ENCODE measurements at places on chromosomes 4 and X. TPM values are rescaled to one million over a fixed set of nuclear protein-coding genes. Genes with fewer than 3 reads are reported as not detected.
A peak's percentile ranks its signal among the peaks of the same experiment; 100 is the strongest.

DNA sequence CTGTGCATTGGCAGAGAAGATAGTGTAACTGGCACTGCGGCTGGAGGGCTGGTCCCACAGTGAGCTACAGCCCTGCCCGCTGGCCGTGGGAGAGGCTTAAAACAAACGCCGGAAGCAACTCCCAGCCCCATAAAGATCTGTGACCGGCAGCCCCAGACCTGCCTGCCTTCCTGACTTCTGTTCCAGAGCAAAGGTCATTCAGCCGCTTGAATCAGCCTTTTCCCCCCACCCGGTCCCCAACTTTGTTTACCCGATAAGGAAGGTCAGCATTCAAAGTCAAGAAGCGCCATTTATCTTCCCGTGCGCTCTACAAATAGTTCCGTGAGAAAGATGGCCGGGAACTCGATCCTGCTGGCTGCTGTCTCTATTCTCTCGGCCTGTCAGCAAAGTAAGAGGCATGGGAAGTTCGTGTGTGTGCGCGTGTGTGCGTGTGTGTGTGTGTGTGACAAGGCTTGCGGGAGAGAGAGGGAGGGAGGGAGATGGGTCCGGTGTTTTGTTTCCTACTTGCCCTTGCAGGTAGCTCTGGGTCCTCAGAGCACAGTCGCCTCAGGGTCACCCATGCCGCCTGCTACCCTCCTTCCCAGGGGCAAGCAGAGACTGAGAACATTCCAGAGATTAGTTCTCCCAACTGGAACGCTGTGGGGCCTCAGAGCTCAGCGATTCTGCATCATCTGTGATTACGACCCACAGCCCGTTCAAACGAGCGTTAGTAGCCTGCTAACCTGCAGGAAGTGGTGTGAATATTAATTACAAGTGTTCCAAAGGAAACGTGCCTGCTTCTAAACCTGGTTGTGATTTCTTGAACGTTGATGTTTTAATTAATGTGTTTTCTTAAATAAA lies at the start of gene MGST2:
TSS of gene MGST2 (plus strand) at position 130 of the 840 bp plus-strand sequence. CDS start at position 331, 201 bp downstream.
- DNase-seq = peak; percentile 18

TMPRSS11D gene
- not detected for polyA plus RNA-seq

- no peak for DNase-seq
Observed at GRCh38 chr4:144208074-144208473, 67.6 kb upstream of the GYPA start.

DNA sequence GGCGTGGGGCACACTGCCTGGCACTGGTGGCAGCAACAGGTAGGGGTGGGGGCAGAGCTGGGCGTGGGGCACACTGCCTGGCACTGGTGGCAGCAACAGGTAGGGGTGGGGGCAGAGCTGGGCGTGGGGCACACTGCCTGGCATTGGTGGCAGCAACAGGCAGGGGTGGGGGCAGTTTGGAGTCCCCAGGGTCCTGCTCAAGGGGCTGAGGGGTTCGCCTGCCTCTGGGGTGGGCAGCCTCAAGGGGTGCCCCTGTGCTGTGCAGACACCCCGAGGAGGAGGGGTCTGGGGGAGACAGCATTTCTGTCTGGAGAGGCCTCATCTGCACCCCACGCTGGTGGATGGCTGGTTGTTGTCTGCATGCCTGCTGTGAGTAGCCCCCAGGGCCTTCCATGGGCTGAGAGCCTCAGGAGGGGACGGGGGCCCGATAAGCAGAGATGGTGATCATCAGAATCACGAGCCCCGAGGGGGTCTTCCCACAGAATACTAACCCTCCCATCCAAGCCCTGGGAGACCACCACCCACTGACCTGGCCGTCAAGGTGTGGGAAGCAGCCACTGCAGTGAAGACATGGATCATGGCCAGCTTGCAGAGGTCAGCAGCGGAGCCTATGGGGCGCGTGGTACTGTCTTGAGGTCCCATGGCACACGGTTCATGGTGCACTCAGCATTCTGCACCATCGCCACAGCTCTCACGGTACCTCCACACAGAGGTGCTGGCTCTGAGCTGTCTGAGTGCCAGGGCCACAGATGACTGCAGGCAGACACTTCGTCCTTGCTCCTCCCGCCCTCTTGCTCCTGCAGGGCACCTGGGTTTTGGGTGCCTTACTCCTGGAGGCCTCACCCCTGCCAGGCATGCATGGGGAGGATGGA lies 21.5 kb downstream of the NAT8L start:
- DNase-seq = no peak

TRIM75 gene
- not detected for polyA plus RNA-seq

DNA sequence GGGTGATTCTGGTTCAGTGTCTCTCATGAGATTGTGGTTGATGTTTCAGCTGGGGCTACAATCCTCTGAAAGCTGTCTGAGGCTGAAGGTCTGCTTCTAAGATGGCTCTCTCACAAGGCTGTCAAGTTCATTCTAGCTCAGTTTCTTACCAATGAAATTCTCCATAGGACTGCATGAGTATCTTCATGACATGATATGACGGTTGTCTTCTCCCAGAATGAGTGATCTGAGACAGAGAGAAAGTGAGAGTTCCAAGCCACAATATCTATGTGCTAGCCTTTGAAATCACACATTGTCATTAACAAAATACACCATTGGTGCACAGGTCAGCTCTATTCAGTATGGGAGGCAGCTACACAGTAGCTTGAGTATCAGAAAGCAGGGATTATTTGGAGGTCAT lies 27.3 kb downstream of the PITX2 start:
- no peak for DNase-seq

NAP1L3 gene
- 0.58 TPM for polyA plus RNA-seq

GRCh38 chr4:154425514-154425913 lies 66.1 kb downstream of the DCHS2 start:
- peak; percentile 45 for DNase-seq

TLR7 gene
- polyA plus RNA-seq = 50.2 TPM

DNA sequence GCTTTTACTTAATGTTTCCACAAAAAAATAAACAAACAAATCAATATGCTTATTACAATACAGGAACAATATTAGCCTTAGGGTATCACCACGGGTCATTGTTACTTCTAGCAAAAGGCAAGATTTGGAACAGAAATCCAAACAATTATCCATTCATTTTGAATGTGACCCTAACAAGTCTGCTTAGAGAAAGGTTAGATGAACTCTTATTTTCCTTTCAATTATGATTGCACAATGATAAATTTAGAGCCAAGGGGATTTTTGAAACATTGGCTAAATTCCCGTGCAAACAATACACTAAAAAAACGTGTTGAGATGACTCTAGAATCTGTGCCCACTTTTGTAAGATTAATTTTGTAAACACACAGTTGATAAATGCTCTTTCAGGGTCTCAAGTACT lies 474.7 kb downstream of the PCDH7 start:
- DNase-seq = no peak

GRCh38 chrX:19742826-19743225 lies 144.6 kb downstream of the SH3KBP1 start:
- DNase-seq = no peak

GRCh38 chrX:12007881-12008280 lies 130.4 kb upstream of the FRMPD4 start:
- DNase-seq = no peak

CT45A1 gene
- polyA plus RNA-seq = not detected

KDR gene
- polyA plus RNA-seq = not detected

CPZ gene
- not detected for polyA plus RNA-seq

GLRA2 gene
- polyA plus RNA-seq = not detected

GRCh38 chrX:123322536-123322935 lies 138.5 kb downstream of the GRIA3 start:
- DNase-seq = no peak

- DNase-seq = no peak
Observed at GRCh38 chr4:41528512-41529205, 9.3 kb upstream of the LIMCH1 start.

GRCh38 chr4:147655639-147656038 lies 28.3 kb downstream of the PRMT9 start:
- no peak for DNase-seq

RAB40AL gene
- polyA plus RNA-seq = not detected

GRCh38 chr4:149306537-149306936 lies 509.1 kb downstream of the IQCM start:
- no peak for DNase-seq

DNA sequence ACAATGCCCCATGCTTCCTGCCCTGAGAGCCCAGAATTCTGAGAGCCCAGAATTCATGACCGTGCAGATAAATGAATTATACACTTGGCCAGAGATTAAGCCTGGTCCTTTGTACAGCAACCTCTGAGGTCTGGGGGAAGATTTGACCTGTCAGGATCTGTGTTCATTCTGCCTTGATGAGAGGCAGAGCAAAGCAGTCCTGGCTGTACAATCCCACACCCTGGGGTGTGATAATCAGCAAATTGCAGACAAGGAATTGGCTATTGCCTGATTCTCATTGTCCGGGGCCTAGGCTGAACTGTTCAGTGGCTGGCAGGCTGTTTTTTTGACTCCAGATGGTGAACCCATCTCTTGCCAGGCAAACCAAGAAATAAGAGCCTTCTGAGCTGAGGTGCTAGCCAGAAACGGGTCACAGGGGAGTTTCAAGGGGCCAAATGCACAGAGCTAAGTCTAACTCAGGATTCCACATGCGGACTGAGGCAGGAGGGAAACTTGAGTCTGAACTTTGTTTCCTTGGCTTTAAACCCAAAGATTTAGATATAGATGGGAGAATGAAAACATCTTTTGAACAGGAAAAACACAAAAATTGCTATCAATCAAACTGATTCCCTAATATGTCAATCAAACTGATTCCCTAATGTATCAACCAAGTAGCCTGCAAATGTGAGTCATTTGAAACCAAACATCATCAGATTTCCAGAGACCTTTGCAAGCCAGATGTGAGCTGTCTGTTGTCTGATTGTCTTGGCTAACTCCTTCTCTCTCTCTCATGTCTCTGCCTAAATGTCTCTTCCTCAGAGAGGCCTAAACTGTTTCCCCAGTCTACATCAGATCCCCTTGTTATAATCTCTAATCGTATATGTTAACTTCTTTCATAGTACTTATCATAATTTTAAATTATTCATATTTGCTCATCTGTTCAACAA lies 159.3 kb downstream of the ATG4A start:
- no peak for DNase-seq

DNA sequence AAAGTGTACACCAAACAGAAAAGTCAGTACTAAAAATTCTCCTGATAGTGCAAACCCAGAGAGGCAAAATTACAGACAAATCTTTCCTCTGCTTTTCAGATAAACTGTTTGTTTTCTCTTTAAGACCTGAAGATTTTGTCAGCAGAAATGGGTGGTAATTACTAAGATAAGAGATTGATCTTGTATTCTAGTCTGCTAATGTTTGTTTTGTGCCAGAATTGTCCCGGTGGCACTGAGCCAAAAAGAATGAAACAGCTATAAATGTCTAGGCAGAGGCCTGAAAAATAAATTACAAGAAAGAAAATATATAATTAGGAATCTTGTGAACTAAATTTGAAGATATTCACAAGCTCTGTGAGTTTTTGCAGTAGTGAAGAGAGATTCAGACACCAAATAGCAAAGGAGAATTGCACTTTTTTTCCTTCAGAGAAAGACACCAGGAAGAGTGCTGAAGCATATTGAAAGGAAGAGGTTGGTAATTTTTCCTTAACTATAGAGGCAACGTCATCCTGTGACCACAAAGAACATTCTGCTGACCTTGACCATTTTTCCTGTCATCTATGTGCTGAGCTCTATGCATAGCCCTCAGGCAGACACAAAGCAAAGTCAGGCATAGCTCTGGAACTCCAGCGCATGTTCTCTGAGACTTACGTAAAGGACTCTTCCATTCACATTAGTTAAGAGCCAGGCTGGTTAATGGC lies 314.5 kb upstream of the RASGEF1B start:
- no peak for DNase-seq

RHOXF2 gene
- polyA plus RNA-seq = 0.11 TPM

Data from naive B cell (primary cell).